ENCODE measurements at places on chromosomes 16 and 17.

DNA sequence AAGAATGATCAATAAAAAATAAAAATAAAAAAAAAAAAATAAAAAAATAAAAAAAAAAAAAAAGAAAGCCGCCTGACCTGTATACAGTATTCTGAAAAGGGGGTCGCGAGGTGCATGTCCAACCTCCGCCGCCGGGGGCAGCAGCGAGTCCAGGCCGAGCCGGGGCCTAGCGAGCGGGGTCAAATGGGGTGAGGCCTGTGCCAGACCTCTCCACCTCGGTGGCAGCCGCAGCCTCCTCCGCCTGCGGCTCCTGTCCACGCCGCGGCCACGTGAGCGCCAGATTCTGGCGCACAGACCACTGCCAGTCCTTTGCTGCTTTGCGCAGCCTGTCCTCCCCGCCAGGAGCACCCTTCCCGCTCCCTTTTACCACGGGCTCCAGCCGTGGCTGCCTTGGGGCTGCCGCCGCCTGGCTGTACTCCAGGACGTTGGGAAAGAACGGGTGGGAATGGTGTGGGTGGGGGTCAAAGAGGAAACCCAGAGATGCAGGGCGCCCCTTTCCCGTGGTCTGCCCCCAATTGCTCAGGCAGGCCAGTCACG is 2.4 kb upstream of the BCKDK start:
- DNase-seq, result peak; percentile 55

DNA sequence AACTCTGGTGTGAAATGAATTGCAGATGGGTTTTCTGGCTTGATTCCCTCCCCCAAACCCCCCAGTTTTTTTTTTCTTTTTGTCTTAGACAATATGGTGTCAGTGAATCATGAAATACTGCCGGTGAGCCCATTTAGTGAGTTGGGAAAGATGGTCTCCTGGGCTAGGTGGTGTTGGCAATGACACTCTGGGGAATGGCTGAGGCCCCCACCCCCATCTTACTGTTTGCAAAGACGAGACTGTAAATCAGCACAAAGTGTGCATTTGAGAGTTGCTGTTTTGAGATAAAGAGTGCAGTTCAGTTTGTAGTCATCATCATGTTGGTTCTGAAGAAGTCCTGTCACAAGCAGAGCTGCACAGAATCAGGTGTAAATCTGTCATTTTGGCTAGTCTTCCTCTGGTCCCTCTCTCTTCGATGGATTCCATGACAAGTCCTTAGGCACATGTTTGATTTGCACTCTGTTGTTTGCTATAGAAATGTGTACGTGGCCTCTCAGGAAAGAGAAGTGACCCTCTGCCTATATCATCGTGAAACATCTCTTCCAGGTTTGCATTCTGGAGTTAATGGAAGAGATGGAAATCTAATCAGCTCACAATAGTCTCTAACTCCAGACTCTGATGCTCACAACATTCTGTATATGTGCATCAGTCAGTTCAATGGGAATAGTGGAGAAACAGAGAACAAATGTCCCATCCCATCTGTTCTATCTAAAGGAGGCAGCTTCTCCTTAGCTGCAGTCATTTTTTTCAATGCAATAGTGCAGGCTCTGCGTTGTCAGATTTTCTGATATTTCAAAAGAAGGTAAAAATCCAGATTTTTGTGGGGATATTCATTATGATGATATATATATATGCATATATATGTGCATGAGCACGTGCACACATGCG is 34.6 kb downstream of the RBFOX1 start:
- DNase-seq, result no peak

DNA sequence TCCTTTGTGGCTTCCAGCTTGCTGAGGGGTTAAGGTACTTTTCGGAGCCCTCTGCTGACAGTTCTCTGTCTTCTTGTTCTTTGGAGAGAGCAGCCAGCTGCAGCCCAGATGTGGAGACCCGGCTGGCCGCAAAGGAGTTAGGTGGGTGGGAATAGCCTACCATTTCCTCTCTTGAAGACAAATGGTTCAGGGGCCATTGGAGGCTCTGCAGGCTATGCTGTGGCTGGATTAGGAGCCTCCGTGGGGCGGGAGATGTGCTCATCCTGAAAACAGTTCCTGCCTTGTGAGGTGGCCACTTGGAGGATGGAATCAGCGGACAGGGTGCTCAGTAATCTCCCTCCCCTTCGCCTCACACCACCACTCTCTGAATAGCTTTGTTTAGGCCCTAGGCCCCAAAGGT is 30.3 kb downstream of the MEOX1 start:
- no peak for DNase-seq

- no peak for DNase-seq
Measured at GRCh38 chr17:1730326-1731193, 6.1 kb downstream of the WDR81 start.

DNA sequence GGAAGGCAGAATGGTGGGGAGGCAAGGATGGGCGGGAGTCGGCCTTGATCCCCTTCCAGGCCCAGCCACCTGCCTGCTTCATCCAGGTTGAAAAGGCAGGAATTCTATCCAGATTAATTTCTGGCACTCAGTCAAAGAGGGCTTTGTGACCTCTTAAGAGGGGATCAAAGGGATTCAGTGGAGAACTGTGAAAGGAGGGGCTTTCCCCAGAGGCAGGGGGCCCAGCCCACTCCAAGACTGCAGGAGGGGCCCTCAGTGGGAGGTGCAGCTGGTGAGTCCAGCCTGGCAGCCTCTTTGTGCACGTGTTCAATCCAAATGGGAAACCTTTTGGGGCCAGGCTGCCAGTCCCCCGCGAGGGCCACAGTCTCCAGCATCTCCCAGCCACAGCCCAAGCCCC is 148.5 kb upstream of the PLCG2 start:
- no peak for DNase-seq

DNA sequence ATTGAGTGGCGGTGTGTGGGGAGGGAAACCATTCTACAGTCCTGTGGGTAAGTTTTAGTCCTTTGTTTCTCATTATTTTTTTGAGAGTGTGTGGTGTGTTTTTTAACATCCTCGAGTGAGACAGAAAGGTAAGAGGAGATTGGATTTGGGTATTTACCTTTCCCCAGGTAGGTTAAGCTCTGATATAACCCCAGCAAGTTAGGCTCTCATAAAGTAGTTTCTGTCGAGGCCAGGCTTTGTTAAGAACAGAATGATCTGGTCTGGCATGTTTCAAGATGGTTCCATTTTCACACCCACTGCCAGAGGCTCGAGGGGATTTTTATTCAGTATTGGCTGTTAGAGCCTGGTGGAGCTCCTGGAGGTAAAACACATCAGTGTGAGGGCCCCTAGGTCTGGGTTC is 62.9 kb downstream of the BCAS3 start:
- DNase-seq, result no peak

DNA sequence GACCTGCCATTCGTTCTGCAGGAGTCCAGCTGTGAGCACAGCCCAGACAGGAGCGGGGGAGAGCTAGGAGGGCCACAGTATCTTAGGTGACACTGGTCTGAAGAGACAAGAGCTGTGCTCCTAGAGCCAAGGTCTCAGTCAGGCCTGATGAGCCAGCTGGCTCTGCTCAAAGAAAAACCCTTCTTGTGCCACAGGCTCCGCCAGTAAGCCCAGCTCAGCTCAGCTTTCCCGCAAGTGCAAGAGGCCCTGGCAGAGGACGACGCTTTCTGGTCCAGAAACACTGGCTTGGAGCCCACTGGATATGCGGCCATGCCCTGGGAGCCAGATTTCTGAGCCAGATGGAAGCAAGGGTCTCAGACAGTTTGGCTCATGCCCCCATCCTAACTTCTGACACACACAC is 23.9 kb downstream of the PEMT start:
- no peak for DNase-seq

DNA sequence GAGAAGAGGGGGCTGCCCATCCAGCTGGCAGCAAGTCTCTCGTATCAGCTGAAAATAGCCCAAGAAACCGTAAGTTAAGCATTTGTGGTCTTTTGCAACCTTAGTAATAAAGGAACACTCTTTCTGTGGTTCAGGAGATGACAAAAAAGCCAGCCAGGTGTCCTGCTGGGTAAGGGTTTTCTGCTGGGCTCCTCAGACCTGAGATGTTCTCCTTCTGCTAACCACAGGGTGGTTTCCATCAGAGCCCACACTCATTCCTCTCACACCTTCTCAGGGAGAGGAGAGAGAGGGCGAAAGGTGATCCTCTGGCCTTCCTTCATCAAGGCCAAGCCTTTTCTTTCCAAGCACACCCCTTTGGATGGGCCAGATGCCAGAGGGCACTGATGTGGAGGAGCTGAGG is 70.7 kb downstream of the TEX14 start:
- no peak for DNase-seq

GRCh38 chr17:969811-970355 is 9.7 kb downstream of the NXN start:
- no peak for DNase-seq

Measured in stimulated activated CD4-positive, alpha-beta T cell treated with anti-CD3 and anti-CD28 coated beads, Interleukin-15, amount 100 ng/mL, for 1 hour (primary cell).